ENCODE measurements at places on chromosomes 3 and 15.

GRCh38 chr3:46218196-46218709, 10.1 kb upstream of the CCR1 start:
- DNase-seq: no peak

- no peak for DNase-seq
Measured at GRCh38 chr3:70815817-70816216, 503.4 kb upstream of the MDFIC2 start.

- DNase-seq: no peak
Measured at GRCh38 chr3:136979684-136980083, 21.9 kb downstream of the IL20RB start.

DNA sequence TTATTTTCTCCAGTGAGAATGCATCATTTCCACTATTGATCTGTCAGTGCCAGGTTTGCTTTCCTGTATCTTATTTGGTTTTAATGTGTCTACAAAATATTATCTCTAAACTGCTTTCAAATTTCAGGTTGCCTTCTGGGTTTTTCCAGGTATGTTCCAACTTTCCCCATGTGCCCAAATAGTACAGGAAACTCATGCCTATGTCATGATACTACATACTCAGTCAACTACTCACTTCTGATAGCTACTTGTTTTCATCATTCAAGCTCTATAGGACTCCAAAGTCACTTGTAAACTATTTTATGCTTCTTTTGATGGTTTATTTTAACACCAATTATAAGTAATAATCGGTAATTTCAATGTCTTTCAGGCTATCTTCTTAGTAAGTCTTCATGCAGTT, 134.8 kb upstream of the TTC14 start:
- DNase-seq: no peak

- no peak for DNase-seq
Measured at GRCh38 chr3:14560110-14560509, 20.0 kb upstream of the GRIP2 start.

- no peak for DNase-seq
Measured at GRCh38 chr3:11155341-11156025, 1.2 kb downstream of the HRH1 start.

GRCh38 chr15:88621789-88622604, 857 bp downstream of the AEN start:
- DNase-seq: no peak
